ENCODE measurements at places on chromosomes 12 and 14.
A peak's percentile ranks its signal among the peaks of the same experiment; 100 is the strongest.

- no peak for DNase-seq
These were observed 127.7 kb downstream of the TMEM30B start for GRCh38 chr14:61153431-61153830.

- DNase-seq: no peak
These were observed 1.7 kb downstream of the PPM1H start for GRCh38 chr12:62933220-62933601.

DNA sequence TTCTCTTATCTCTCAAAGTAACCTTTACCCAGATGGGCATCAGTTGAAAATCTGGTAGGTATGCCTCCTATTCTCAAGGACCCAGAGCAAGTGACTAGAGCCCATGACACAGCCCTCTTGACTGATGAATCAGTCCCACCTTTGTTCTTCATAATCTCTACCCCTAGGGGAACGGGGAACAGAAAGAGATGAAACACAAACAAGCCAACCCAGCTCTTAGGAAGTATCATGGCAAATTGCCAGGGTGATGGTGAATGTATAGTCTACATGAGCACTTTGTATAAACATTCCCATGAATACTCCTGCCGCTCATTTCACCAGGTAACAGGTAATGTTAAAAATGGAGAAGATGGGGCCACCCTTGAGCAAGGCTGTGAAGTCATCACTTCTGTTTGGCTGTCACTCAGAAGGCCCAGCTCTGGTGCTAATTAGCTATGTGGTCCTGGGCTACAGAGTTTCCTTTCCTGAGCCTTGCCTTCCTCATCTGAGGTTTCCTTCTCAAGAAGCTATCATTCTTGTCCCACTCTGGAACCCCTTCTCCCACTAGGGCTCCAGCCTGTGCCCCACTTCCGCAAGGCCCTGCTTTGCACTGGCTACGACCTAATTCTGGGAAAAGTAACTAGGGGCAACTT is 161.7 kb downstream of the ANO2 start:
- DNase-seq: no peak

GRCh38 chr12:21656905-21657325 is 727 bp downstream of the LDHB start:
- DNase-seq: peak; percentile 26

GRCh38 chr14:33678005-33678404 is 272.9 kb downstream of the EGLN3 start:
- DNase-seq: no peak

DNA sequence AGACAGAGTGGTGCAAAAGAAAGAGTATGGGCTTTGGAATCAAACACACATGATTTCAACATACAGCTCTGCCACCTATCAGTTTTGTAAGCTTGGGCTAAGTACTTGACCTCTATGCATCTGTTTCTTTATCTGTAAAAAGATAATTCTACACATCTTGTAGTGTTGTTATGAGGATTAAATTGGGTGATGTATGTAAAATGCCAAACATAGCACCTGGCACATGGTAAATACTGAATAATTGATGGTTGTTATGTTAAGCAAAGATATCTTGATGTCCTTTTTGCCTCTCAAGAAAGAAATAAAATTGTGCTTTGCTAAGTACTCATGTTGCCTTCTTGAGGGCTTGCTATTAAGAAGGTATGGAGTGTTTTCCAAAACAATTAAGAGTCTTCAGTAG is 2.3 kb upstream of the CSRP2 start:
- no peak for DNase-seq

- no peak for DNase-seq
These were observed 35.7 kb downstream of the NID2 start for GRCh38 chr14:52033101-52033642.

GRCh38 chr12:21527451-21528180 is 1.5 kb downstream of the SPX start:
- DNase-seq: peak; percentile 36

GRCh38 chr12:52537101-52537500 is 15.8 kb downstream of the KRT71 start:
- DNase-seq: no peak

- no peak for DNase-seq
These were observed 1.8 kb downstream of the SPRING1 start for GRCh38 chr12:116735951-116736599.

DNA sequence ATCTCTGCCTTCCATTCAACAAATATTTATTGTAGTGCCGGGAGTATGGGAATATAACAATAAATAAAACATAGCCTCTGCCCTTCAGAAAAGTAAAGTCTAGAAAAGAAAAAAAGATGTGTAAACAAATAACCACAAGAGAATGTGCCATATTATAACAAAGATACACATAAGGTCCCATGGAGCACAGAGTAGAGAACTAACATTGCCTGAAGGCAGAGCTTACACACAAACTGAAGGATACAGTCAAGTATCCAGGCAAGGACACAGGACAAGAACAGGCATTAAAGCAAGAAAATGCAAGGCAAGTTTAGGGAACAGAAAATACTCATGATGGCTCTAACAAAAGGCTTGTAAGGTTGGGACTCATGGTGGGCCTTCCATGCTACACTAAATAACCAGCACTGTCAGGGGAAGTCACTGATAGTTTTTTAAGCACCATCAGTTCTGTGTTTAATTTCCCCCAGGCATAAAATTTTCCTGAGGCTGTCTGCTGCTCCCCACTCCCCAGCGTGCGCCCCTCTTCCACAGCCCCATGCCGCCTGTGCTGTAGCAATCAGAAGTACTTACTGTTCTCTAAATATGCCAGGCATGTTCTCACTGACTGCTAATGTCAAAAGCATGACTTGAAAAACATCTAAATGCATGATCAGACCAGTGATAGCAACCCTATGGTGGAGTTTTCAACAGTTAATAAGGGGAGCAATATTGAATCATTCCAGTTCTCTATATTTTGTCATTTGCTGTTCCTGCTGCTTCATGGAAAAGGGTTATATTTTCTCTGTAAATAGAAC is 77.8 kb downstream of the ANKS1B start:
- no peak for DNase-seq

- DNase-seq: no peak
These were observed 44.6 kb downstream of the DUSP6 start for GRCh38 chr12:89307474-89308253.

- no peak for DNase-seq
These were observed 33.7 kb upstream of the KTN1 start for GRCh38 chr14:55546212-55546874.

DNA sequence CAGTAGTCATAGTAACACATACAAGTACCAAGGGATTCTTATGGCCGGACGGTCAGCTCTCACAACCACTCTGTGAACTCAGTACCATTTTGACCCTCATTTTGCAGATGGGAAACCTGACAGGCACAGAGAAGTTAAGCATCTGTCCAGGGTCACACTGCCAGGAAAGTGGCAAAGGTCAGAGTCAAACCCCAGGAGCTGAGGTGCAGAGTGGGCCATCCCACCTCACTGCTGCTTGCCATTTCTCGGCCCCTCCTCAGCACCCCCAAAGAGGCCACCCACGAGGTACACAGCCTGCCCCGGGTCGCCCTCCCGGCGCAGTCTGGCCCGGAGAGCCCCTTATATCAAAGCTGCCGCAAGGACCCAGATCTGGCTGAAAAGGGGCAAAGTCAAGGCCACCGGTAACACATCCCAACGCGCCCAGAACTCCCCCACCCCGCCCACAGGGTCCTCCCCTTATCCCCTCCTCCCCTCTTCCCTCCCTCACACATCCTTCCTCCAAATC is 1.7 kb downstream of the NCOR2 start:
- no peak for DNase-seq

DNA sequence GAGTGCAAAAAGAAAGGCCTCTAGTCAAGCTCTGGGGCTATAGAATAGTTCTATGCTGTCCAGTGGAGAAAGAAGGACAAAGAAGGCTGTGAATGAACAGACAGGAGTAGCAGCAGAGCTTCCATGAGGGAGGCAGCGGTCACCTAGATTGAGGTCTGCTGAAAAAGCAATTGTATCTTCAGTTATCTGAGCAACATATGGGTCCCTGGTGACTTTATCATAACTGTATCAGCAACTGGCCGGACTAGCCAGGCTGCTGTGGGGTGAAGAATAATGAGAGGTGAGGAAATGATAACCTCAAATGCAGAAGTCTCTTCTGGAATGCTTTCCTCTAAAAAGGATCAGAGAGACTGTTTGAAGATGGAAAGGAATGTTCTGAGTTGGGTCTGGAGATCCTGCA is 971.3 kb upstream of the TMEM132C start:
- DNase-seq: no peak

Measured in activated naive CD4-positive, alpha-beta T cell (primary cell).